ENCODE measurements at places on chromosomes 6 and 20.

GRCh38 chr20:14445902-14446301, 108.5 kb upstream of the FLRT3 start:
- DNase-seq, result no peak

DNA sequence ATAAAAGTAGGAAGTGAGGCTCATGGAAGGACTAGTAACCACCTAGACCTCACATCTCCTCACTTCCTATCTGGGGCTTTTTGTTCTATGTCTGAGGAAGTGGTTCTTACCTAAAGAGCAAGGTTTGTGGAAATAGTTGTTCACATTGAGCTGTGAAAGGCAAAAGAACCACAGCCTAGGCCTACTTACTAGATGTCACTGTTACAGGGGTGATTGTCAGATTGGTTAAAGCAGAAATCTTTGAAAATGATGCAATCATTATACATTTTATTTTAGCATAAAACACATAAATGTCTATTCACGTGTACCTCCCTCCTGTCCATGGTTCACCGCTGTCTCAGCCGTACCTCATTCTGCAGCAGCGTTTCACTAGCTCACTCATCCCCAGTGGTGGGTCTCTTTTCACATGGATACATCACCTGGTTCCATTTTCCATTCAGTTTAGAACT, 268.8 kb downstream of the TMEM242 start:
- DNase-seq, result no peak

DNA sequence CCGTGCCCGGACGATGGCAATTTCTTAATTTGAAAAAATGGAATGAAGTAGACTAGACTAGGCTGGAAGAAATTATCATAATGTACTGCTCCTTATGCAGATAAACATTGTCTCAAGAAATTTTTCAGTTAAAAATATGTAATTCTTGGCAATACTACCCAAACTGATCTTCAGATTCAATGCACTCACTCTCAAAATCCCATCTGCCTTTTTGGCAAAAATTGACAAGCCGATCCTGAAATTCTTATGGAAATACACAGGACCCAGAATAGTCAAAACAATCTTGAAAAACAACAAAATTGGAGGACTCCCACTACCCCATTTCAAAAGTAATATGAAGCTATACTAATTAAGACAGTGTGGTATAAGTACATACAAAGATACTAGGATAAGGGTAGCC, 19.0 kb downstream of the SLC23A2 start:
- no peak for DNase-seq

DNA sequence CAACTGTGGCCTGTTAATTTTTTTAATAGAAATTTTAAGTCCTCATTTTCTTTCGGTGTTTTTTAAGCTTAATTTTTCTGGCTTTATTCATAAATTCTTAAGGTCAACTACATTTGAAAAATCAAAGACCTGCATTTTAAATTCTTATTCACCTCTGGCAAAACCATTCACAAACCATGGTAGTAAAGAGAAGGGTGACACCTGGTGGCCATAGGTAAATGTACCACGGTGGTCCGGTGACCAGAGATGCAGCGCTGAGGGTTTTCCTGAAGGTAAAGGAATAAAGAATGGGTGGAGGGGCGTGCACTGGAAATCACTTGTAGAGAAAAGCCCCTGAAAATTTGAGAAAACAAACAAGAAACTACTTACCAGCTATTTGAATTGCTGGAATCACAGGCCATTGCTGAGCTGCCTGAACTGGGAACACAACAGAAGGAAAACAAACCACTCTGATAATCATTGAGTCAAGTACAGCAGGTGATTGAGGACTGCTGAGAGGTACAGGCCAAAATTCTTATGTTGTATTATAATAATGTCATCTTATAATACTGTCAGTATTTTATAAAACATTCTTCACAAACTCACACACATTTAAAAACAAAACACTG, 10.1 kb downstream of the HFE start:
- peak; percentile 33 for DNase-seq

DNA sequence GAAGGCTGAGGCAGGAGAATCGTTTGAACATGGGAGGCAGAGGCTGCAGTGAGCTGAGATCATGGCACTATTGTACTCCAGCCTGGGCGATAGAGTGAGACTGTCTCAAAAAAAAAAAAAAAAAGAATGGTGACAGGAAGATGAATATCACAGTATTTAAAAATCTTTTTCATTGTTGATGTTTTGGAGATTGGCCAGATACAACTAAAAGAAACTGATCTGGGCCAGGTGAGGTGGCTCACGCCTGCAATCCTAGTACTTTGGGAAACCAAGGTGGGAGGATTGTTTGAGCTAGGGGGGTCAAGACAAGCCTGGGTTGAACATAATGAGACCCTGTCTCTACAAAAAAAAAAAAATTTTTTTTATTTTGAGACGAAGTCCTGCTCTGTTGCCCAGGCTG, 52.1 kb downstream of the TRAF3IP2 start:
- DNase-seq, result no peak

DNA sequence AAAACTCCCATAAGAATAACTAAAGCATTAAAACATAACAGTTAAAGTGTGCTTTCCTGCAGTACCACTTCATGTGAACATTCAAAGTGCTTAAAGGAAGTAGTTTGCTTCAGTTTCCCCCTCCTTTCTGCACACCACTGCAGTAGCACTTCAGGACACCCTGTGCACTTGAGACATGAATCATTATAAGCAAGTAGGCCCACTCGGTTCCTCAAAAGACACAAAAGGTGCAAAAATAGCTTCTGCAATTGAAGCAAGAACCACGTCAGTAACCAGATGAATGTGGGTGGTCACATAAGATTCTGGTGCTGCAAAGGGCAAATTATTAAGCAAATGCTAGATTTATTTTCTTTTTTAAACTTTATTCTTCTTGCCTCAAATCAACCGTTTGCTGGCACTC, 160.6 kb downstream of the HIVEP2 start:
- no peak for DNase-seq

DNA sequence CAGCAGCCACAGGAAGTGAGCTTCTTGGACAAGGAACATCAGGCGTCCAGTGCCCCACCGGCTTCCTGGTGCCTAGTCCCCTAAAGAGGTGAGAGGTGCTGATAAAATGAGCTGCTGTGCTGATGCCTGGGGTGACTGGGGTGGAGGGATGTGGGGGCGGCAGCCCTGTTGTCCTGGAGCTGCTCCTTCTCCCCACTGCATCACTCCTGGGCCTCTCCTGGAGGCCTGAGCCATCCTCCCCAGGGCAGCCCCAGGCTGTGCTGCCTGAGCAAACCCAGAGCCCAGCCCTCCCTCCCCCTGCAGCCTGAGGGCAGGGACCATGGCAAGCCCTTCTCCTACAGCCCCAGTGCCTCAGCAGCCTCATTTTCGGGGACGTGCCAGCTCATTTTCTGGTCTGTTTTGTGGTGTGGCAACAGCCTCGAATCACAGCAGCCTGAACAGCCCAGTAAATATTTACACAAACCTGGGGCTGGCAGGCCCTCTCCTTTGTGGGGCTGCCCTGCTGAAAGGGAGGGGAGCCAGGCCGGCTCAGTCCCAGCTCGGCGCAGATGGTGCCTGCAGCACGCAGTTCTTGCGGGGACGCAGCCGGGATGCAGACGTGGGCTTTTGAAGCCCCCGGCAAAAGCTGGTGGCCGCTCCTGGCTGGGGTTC, 259.9 kb downstream of the DLL1 start:
- DNase-seq, result no peak

GRCh38 chr6:12286373-12287110, 3.6 kb upstream of the EDN1 start:
- no peak for DNase-seq

- no peak for DNase-seq
These were observed 13.9 kb downstream of the JPH2 start for GRCh38 chr20:44173116-44173515.

DNA sequence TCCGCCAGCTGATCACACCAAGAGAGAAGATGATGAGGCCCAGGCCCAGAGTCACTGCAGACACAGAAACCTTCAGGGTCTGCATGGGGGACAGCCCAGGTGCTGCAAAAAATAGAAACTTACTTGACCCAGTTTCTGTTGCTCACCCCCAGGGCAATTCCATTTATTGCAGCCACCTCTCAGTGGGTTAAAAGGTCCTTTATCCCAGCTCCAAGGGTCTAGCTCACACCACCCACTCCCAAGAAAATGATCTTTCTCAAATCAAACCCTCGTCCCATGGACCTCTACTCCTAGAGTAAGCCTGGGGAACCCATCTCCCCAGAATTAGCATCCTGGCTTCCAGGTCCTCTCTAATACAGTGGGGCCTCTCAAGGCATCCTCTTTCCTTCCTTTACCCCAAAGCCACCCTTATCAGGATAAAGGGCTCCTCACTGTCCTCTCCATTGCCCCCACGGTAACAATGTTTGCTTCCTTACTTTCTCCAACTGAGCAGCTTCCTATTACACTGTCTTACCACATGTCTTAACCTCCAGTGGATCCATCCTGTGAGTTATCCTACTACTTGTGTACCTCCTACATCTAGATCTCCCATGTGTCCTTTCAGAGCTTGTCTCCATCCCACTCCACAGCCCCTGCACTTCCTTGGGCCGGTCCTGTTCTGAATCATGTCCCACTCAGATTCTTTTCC, 5.1 kb downstream of the HLA-DMB start:
- no peak for DNase-seq

GRCh38 chr20:22563062-22563965, 21.1 kb downstream of the FOXA2 start:
- no peak for DNase-seq

DNA sequence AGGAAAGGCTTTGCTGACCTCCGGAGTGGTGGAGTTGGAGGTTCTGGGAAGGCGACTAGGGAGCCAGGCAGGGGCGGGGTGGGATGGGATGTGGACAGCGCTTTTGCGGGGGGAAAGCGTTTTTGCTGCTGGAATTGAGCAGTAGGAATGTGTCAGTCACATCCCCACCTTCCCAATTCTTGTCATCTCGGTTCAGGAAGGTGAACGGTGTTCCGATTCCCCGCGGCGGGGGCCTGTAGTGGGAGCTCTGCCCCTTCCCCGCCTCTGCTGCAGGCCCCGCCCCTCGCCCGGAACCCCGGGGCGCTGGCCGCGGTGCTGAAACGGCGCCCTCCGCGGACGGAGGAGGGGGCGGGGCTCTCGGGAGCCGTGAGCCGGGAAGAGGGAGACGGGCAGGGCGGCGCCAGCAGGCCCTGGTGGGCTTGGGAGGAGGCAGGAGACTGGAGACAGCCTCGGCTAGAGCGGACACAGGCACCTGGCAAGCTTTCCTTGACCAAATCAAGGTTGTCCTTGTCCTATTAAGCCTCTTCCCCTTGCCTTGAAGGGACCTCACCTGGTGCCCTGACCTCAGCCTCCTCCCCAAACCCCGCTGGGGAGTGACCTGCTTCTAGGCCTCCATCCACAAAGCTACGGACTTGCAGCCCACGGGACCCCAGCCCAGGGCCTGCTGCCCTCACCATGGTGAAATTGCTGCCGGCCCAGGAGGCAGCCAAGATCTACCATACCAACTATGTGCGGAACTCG, at the start of gene LHFPL5:
LHFPL5 (plus strand) TSS at position 357 of the 741 bp plus-strand sequence; CDS start at position 676, 319 bp downstream.
- DNase-seq, result peak; percentile 39

DNA sequence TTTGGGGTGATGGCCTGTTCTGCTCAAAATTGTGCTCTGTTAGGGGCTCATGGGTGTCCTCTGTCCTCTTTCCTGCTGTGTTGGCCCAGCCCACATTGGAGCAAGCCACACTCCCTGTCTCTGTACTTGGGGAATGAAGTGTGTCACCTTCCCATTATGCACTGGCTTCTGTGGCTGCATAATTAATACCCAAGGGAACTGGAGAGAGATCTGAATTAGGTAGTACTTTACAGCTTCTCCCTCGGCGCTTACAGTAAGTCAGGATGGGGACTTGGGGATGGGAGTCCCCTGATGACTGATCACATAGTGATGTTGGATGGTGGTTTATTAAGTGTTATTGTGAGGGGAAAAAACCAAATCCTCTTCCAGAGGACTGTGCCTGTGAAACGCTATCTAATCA, 116.6 kb downstream of the FOXO3 start:
- no peak for DNase-seq

- DNase-seq, result no peak
These were observed 75.0 kb downstream of the MBOAT1 start for GRCh38 chr6:20137240-20137639.

DNA sequence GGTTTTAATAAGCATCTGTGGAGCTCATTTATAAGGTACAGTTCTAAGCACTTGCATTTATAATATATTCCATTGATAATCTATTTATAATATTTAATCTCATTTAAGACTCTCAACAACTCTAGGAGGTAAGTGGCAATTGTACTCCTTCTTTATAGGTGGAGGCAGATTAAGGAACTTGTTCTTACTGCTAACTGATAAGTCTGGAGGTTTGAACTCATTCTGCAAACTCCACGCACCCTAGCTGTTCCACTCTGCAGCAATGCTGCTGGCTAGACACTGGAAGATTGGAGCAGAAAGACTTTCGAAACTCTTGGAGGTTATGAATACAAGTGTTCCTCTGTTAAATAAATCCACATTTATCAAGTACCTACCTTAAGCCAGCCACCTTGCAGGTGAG, 793 bp upstream of the HDAC2 start:
- DNase-seq, result no peak

DNA sequence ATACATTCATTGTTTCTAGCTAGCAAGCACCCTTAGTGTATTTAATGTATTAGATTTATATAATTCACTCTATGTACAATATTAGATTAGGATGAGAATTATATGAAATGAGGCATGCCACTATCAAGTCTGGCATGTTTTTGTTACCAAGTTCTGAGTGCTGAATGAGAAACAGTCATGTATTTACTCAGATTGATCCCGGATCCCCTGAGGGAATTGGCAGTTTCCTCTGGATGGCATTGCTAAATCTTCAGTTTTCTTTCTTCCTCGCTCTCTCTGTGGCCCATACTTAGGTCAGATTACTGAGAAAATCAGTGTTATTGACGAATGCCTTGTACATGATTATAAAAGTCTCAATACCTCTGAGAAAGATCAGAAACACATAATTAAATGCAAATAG, 66.6 kb downstream of the CDKAL1 start:
- no peak for DNase-seq

- no peak for DNase-seq
These were observed 13.8 kb downstream of the TBPL1 start for GRCh38 chr6:133966654-133967329.

DNA sequence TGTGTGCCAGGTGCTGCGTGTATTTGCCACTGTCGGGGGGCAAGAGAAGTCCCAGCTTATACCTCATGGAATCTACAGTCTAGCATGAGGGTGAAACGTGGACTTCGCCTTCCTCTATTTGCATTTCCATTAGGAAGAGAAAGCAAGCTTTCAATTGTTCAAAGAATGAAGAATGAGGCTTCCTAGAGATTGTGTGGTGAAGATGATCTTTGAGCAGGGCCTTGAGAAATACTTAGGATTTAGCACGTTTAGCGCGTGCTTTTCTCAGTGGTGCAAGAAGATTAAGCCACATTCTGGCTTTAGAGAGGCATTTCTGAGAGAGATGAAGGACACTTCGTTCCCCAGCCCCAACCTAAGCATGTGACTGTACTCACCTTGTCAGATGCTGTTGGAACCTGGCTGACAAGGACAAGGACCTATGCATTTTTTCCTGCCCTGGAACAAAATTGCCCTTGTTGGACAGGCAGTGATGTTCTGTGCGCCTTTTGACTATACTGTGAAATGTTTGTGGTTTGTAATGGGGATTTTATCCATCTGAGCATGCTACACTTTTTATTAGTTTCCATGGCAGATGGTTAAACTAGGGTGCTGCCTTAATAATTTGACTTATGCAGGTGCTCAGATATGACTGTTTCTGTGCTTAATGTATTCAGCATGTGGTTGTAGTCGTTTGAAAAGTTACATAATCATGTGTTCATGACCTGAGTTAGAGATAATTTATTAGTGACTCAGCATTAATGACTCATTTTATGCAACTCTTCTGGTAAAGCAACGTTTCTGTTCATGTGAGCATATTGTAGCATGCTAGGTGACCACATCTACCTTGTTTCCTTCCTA, 10.7 kb downstream of the TULP4 start:
- no peak for DNase-seq

GRCh38 chr6:67698534-67698933, 936.5 kb upstream of the ADGRB3 start:
- DNase-seq, result no peak

GRCh38 chr20:38883081-38883980, 42.9 kb upstream of the FAM83D start:
- DNase-seq, result no peak
